Activated CD4-positive, CD25-positive, alpha-beta regulatory T cell treated with anti-CD3 and anti-CD28 coated beads, Interleukin-2, amount 50 U/mL, for 16 hours (primary cell): ENCODE measurements at places on chromosomes 1 and 21.

DNA sequence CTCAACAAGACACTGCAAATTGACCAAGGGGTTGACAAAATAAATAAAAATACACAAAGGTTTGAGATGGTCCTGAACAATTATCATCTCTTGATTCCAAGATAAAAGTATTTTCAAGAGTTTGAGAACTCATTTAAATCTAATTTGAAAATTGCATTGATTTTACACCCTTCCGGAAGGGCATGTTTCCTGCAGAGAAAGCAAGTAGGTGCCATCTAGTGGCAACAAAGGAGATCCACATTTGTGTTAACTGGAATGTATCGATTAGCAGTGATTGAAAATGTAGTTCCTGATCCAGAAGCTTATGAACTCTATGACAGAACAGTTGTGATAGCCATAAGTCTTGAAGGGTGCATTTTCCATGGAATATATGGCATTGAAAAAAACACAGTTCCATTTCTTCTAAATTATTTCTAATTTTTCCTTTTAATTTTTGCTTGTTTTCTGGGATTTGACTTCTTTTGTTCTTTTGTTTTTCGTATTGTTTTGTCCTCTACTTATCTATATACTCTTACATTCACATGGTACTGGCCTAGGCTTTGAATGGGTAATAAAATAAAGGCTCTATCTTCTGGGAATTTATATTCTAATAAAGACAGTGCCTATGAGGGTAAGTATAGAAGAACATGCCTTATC, 143.7 kb downstream of the DNM3 start:
- DNase-seq: no peak

GRCh38 chr1:168178227-168178637, 530 bp upstream of the TIPRL start:
- DNase-seq: no peak

DNA sequence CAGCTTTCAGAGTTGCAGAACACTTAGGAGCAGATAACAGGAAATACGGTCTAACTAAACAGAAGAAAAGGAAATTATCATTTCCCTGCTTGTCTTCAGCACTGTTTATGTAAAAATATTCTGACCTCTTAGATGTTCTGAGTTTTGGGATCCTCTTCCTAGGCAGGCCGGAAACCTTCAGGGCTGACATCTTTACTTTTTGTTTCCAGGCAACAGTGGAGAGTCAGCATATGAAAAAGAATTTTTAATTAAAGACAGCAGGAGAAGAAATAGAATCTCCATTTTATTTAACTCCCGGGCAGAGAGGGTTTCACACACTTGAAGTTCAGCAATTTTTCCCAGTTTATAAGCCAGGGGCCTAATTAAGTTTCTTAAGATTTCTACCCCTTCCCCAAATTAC, 5.1 kb upstream of the RIPPLY3 start:
- no peak for DNase-seq

GRCh38 chr1:164640686-164641352, 81.8 kb downstream of the PBX1 start:
- DNase-seq: no peak

GRCh38 chr1:90820745-90821144, 103.6 kb upstream of the BARHL2 start:
- no peak for DNase-seq
